Renal pelvis (tissue), 12 donors: ENCODE measurements at places on chromosomes 3 and 15.

DNA sequence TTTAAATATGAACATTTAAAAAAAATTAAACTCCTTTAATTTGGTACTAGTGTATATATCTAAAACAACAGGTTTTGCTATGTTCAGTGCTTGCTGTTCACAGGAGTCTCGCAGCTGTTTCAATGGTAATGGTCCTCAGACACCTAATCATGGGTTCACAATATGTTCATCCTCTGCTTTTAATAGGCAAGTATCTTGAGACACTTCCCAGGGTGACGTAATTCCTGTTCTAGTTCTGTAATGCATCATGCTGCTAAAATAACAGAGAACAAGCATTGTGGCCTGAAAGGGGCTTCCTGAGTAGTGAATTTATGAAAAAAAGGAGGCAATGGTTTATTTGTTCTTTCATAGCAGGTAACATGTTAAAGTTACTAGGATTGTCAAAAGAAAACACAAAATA is 625.2 kb upstream of the GBE1 start:
- no peak for DNase-seq

GRCh38 chr3:178778589-178778988 is 242.4 kb downstream of the KCNMB2 start:
- no peak for DNase-seq

DNA sequence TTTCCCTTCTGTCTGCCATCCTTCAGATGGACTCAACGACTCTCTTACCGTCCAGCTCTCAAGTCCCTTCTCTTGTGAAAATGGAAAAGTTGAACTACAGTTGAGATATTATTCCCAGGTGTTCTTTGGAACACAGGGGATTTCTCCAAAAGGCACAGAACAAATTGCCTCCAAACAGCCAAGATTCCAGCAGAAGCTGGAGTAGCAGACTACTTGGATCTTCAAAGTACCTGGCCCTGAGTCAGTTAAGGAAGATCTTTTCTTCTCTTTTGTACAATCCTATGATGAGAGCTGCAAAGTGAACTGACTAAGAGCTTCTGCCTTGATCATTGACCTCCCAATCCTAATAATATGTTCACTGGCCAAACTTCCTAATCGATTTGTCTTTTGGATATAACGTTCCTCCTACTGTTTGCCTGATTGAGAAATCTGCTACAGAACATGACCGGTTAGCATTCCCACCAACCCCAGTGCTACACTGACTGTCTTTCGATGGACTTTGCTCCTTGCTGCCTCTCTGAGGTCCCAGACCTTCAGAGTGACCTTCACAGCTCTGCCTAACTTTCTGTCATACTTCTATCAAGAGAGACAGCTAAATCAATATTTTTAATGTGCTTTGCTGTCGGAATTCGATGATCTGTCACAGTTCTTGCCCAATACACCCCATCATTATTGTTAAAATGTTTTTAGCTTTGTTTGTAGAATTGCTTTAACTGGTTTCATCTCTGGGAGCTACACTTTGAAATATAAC is 21.9 kb downstream of the PAQR9 start:
- no peak for DNase-seq

GRCh38 chr3:3177861-3178497 is 1.5 kb downstream of the CRBN start:
- no peak for DNase-seq

DNA sequence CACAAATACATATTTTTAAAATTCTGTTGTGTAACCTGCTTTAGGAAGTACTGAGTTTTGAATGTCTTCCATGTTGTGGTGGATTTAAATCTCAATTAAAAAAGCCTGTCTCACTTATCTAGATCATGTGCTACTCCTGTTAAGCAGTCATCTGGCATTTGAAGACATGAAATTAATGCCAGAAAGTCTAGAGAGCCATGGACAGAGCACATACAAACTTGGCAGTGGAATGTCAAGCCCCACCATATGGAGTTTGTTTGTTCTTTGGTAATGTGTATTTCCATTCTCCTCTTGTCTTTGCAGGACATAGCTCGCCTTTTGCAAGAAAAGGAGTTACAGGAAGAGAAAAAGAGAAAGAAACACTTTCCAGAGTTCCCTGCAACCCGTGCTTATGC is 39.3 kb upstream of the UTS2B start:
- no peak for DNase-seq

- no peak for DNase-seq
Measured at GRCh38 chr3:181912384-181912783, 200.7 kb downstream of the SOX2 start.

DNA sequence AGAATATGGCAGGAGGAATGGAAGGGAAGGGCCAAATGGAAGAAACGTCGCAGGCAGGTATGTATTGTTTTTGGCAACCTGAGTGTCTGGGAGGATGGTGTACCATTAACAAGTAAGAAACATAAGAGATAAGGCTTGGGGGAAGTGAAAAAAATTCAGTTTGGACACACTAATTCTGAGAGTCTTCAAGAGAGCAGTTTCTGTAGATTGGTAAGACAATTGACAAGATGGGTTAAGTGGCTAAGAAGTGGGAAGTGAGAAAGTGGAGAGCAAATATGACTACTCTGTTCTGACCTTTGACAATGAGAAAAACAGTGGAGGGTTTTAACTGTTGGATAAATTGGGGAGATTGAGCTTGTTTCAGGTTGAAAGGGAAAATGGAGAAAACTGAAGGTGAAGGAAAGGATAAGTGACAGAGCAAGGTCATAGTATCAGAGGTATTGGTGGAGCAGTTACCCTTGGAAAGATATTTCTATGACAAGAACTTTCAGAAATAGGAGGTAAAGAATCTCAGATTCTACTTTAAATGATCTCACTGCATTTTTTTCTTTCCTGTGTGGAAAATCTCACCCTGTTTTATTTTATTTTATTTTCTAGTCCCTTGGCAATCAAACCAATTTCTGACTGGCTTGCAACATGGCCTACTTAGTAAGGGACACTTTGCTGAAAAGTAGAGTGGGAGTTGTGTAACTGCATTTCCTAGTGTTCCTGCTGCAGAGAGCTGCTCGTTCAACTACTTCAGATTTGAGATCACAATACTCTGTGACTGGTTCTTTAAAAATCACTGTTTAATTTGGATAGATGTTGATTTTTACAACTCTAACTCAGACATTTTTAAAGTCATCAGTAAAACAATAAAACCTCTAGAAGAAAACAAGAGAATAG is 23.1 kb upstream of the GABPB1 start:
- no peak for DNase-seq
